ENCODE measurements at places on chromosomes 1 and 21. TPM values are rescaled to one million over a fixed set of nuclear protein-coding genes. Genes with fewer than 3 reads are reported as not detected.

Gene ARHGEF16
- total RNA-seq, result 23.7 TPM

Gene ARHGEF19
- total RNA-seq, result 17.8 TPM

Gene LCE6A
- not detected for total RNA-seq

Gene MAP1LC3C
- 14.7 TPM for total RNA-seq

Gene TIAM1
- 6.7 TPM for total RNA-seq

Gene CAP1
- 241 TPM for total RNA-seq

Gene EXO1
- total RNA-seq, result 8.2 TPM

Gene LAMC1
- 197 TPM for total RNA-seq

Gene TEDDM1
- not detected for total RNA-seq

Gene PFKL
- 101 TPM for total RNA-seq

Gene GPN2
- total RNA-seq, result 14.3 TPM

- DNase-seq, result peak; percentile 8
Measured at GRCh38 chr1:192609110-192610079, 26.6 kb upstream of the RGS13 start.

DNA sequence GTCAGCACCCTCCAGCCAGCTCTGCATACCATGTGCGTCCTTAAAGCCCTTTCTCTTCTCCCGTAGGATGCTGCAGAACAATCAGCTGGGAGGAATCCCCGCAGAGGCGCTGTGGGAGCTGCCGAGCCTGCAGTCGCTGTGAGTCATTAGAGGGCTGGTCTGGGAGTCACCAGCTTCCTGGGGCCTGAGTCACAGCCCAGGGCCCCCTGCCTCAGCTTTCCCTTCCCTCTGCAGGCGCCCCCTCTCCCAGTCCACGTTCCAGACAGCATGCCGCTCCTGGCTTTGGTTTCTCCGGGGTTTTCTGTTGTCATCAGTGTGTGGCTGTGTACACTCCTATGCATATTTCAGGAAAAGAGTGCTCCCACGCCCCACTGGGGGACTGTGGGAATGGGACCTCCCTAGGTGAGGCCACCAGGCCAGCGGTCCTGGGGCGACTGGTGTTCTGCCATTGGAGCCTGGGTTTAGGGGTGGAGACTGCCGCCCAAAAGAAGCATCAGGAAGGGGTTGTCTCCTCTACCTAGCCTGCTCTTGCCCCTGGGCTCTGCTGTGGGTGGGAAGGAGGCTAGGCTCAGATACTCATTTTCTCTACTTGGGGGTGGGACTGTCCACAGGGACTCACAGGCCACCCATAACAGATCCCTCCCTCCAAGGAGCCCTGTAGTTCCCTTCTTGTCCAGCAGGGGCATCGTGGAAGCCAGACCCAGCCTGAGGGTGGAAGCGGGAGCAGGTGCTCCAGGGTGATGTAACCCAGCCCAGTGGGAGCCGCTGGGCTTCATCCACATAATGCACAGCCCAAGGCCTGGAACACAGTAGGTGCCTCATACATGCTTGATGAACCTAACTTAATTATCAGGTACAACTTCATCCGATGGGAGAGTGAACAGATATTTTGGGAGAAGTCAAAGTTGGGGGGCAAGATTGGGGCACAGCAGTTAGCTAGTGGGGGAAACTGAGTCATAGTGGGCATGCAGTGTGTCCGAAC, 42.5 kb downstream of the LGR6 start:
- peak; percentile 71 for DNase-seq

- DNase-seq, result no peak
Measured at GRCh38 chr1:72567521-72567920, 285.2 kb upstream of the NEGR1 start.

- DNase-seq, result peak; percentile 66
Measured at GRCh38 chr21:42350318-42350910, 380 bp downstream of the TFF2 start.

DNA sequence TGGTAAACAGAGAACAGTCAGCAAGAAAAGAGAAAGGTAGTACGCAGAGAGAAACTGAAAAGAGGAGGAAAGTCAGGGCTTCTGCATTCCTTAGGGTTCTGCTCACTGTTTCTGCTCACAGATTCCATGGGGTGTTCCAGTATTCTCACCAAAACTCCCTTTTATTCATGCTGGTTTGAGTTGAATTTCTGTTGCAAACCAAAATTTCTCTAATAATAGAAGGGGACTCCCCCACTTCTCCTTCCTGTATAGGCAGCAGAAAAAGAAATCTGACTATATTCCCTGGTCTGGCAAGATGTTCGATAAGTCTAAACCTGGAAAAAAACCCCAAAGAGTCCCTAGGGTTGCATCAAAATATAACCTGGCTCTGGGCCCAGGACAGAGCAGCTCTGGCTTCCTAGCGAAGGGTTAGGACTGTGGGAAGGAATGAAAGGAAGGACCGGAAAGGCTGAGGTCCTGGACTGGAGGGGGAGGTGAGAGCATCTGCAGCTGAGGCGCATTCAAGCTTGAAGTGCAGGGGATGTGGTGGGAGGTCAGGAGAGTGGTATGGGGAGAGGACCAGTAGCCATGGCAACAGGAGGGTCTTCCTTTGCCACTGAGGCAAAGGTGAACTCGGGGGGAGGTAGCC, 18.8 kb upstream of the RGS16 start:
- no peak for DNase-seq

- DNase-seq, result no peak
Measured at GRCh38 chr1:218371927-218372672, 27.0 kb downstream of the TGFB2 start.

DNA sequence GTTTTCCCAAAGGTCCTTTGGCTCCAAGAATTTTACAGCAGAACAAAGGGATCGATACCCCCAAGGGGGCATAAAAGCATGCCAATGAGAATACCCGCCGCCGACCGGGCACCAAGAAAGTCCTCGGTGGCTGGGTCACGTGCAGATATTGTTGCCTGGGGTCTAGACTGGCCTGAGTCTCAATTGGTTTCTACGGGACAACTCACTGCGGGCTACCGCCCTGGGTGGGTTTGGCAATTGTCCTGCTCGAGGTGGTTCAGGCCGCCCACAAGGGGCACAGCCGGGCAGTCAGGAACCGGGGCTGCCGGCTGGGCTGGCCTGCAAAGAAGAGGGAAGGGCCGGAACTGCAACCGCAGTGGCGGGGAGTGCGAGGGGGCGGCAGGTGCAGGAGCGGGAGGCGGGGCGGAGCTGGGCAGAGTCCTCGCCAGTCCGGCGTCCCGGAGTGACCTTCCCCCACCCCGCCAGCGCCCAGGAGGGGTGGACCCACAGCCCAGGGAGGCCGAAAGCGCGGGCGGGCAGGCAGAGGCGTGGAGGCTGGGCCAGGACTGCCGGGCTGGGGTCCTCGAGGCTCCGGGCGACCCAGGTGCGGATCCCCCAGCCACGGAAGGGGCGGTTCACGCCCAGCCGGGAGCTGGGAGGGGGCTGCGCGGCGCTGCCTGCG, 926 bp upstream of the ATP1B1 start:
- peak; percentile 98 for DNase-seq

- no peak for DNase-seq
Measured at GRCh38 chr1:40020447-40021085, 20.0 kb upstream of the CAP1 start.

DNA sequence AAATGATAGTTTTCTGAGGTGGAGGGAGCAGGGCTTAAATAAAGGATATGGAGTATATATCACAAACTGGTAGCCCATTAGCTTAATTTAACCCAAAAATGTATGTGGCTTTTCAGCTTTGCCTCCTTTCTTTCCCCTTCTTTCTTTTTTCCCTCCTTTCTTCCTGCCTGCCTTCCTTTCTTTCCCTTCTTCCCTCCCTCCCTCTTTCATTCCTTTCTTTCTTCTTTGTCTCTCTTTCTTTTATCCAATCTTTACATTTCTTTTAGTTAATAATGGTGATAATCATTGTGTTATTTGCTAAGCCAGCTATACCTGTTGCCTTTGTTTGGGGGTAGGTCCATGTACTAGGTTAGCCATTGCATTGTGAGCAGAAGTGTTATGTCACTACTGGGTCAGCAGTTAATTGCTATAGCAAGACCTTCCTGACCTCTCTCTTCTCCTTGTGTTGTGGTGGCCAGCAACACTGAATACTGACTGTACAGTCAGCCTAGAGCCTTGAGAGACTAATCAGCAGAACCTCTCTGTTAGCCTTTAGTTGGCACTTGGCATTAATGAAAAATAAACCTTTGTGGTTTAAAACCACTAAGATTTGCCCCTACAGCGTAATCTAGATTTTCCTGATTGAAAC, 5.1 kb downstream of the GORAB start:
- DNase-seq, result no peak

DNA sequence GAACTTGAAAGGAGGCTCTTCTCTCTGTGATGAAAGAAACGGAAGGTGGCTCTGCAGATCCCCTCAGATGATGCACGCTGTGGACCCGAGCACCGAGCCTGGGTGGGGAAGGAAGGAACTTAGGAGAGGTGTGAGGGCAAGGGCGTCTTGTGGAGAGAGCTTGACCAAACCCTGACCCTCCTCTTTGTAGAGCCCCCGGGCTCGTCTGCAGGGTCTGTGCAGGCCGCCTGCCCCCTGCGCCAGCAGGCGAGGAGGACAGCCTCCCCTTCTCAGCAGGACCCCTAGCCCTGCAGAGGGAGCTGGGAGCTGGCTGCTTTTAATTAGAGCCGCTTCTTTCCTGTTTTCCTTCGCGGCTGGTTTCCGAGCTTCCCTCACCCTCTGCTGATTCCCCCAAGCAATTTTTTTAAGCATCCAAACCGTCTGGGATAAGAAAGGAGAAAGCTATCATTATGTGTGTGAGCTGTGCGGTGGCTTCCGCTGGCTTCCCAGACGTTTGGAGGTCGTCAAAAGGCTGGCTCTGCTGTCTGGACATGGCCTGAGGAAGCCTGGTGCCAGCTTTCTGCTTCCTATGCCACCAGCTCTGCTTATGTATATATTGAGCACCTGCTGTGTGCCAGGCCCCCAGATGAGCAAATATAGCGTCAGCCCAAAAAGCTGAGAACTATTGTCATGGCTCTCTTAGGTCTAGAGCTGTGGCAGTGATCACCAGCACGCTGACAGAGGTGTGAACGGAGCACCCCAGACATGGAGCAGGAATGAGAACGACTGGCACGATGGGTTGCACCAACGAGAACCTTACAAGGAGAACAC, 160.2 kb upstream of the IRF2BP2 start:
- DNase-seq, result no peak

GRCh38 chr21:33936301-33937038, 20.9 kb upstream of the ATP5PO start:
- peak; percentile 77 for DNase-seq

DNA sequence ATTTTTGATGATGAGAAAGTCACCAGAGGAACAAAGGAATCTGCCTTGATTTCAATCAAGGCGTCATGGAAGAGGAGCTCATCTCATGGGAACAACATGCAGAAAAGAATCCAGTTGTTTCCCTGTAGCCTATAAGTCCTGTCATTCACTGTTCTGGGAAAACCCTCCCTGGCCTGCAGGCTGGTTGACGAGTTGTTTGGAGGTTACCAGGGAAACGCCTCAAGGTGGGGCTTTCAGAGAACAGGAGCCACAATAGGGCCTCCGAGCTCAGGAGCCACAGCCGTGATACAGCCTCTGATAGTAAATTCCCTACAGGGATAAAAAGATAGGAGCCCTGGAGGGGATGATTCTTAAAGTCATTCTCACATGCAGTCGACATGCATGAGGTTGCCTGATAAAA, 135.2 kb downstream of the PSMG1 start:
- no peak for DNase-seq

- DNase-seq, result no peak
Measured at GRCh38 chr1:226953175-226953800, 13.2 kb downstream of the COQ8A start.

DNA sequence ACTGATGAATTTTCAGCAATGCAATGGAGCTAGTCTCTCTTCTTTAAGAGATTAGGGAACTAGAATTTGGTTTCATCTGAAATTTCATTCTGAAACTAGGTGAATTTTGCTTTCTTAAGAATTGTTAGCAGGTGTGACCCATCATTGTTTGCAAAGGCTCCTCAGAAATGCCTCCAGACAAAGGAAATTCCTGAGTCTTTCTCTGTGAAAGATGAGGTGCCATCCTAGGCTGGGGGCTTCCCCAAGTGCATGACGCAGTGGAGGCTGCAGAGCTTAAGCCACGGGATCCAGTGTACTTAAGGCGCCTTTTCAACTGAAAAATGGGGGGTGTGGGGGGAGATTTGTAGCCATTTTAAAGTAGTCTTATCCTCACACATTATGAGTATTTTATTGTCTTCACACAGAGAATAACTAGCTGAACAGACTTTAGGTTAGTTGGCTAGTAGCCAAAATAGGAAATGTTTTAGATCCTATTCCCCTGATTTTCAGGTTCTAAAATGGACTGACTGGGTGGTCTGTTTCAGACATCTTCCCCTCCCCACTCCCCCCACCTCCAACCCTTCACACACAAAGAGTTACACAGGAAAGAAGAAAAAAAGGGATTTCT, 202.0 kb downstream of the NFIA start:
- DNase-seq, result no peak

GRCh38 chr1:209455661-209456358, 127.7 kb upstream of the CAMK1G start:
- no peak for DNase-seq

GRCh38 chr1:172324086-172324485, 96.4 kb upstream of the C1orf105 start:
- no peak for DNase-seq

GRCh38 chr1:27545271-27545670, 55.3 kb upstream of the WASF2 start:
- peak; percentile 95 for DNase-seq

GRCh38 chr1:87127581-87127980, 201.1 kb upstream of the LMO4 start:
- DNase-seq, result no peak
